ENCODE measurements at places on chromosomes 5 and 9.

DNA sequence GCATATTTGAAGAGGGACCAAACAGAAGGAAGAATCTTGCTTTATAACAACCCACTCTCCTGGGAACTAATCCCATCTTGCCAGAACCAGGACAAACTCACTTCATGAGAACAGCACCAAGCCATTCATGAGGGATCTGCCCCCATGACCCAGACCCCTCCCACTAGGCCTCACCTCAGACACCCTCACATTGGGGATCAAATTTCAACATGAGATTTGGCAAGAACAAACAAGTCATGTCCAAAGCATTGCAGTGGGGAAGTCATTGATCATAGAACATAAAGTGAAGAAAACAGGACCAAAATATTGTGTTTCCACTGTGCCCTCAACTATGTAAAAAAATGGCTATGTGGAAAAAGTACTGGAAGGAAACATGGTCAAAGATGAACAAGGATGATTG lies 43.9 kb downstream of the MAP1B start:
- no peak for DNase-seq

DNA sequence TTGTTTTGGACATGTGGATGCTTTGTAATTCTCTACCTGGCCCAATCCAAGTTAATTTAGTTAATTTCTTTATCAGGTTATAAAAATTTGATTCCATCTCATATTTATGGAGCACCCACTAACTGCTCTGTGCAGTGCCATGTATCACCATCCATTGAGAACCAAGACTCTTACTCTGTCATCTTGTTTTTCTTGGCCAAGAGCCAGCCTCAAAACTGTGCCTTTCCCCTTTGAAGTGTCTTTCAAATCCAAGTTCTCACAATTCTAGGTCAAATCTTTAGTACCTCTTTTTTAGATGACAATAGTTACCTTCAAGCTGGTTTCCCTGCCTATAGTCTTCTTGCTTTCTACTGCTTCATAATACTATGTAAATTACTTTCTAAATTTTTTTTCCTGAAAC lies 3.2 kb downstream of the COMMD10 start:
- DNase-seq = no peak

DNA sequence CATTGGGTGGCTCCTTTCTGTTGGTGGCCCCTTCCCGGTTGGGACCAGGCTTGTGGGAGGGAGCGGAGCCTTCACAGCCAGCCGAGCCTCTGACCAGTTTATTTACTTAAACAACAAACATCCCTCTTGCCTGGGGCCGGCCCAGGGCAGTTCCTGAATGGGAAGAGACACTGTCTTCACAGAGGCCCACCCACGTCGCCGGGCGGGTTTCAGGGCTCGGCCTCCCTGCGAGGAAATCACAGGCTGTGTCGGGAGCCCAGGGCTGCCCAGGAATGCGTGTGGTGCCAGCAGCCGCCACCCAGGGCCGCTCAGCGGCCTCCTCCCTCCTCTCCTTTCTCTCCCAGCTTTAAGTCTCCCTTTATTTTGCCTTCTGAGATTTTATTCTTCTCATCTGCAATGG lies 132.5 kb downstream of the HSD17B3 start:
- no peak for DNase-seq

- DNase-seq = no peak
These were observed 1.3 kb downstream of the PHYHD1 start for GRCh38 chr9:128921881-128922763.

- DNase-seq = no peak
These were observed 463.1 kb upstream of the CDH10 start for GRCh38 chr5:25107853-25108252.

GRCh38 chr5:83209963-83210362 lies 132.6 kb downstream of the XRCC4 start:
- no peak for DNase-seq

DNA sequence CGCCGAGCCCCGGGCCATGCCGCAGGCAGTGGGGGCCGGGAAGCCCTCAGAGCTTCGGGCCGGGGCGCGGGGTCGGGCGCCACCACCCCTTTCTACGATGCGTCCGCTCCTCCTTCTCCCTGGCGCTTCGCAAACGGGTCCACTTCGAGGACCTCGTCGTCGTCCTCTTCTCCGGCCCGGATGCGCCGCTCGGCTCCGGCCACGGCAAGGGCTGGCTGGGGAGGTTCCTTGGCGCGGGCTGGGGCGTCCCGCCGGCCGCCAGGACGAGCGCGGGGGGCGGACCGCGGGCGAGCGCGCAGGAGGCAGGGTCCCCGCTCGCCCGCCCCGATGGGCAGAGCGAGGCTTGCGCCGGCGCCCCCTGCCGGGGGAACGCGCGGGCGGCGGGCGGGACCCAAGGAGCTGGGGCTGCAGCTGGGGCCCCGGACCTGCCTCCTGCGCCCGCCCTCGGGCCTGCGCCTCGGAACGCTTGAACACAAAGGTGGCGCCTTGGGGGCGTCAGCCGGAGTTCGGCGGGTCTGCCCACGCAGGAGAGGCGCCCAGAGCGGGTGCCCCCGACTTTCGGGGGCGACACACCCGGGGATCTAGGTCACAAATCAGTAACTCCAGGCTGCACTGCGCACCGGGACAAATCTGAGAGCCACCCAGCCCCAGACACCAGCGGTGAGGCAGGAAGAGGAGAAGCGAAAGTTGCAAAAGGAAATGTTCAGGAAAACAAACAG lies at the start of gene ROR2:
Gene ROR2 (minus strand): TSS at position 283 of the 719 bp plus-strand sequence.
- no peak for DNase-seq

GRCh38 chr5:92775711-92776615 lies 805.1 kb downstream of the NR2F1-AS1 start:
- no peak for DNase-seq

DNA sequence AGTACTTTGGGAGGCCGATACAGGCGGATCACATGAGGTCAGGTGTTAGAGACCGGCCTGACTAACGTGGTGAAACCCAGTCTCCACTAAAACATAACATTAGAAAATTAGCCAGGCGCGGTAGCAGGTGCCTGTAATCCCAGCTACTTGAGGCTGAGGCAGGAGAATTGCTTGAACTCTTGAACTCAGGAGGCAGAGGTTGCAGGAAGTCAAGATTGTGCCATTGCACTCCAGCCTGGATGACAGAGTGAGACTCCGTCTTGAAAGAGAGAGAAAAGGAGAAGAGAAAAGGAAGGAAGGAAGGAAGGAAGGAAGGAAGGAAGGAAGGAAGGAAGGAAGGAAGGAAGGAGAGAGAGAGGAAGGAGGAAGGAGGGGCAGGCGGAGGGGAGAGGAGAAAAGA lies 45.1 kb downstream of the MYO10 start:
- DNase-seq = no peak

GRCh38 chr5:14281746-14282181 lies 138.6 kb downstream of the TRIO start:
- no peak for DNase-seq

GRCh38 chr5:32165-32564 lies 59.8 kb upstream of the PLEKHG4B start:
- no peak for DNase-seq

Measured in cortex of kidney (tissue), 1 donor.